ENCODE measurements at places on chromosomes 4 and X. TPM values are rescaled to one million over a fixed set of nuclear protein-coding genes. Genes with fewer than 3 reads are reported as not detected.
A peak's percentile ranks its signal among the peaks of the same experiment; 100 is the strongest.

DNA sequence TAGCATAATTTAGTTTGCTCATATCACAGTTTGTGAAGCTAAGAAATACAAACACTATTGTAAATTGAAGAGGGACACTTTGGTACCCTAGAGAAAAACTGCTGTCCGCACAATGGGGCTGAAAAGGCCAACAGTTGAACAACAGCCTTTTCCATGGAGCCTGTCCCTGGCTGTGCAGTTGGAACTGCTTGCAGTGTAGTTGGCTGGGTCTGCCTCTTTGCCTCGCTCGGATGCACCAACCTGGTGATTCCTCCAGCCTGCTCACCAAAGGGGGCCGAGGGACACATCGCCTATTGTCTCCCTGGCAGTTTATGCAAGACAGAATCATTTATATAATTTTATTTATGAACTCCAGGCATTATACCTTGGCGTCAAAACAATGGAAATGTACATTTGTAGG lies 16.5 kb upstream of the GALNT7 start:
- DNase-seq: no peak

DNA sequence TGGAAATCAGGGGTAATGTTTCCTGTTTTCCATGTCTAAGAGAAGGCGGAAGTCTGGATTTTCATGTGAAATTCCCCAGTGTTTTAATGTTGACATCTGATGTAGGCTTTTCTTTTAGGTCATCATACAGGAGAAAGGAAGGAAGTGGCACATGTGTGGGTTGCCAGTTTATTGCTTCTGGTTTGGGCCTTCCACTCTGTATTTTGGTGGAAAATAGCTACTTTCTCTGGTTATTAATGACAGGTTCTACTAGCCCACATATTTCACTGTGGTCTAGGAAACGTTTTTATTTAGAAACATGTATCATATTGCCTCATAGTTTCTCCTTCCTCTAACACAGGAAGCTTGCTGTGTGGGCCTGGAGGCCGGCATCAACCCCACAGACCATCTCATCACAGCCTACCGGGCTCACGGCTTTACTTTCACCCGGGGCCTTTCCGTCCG lies 7.2 kb downstream of the PDHA1 start:
- DNase-seq: peak; percentile 49

GRCh38 chr4:684623-685327 lies 4.2 kb downstream of the SLC49A3 start:
- DNase-seq: no peak

ADH4 gene
- not detected for total RNA-seq

DNA sequence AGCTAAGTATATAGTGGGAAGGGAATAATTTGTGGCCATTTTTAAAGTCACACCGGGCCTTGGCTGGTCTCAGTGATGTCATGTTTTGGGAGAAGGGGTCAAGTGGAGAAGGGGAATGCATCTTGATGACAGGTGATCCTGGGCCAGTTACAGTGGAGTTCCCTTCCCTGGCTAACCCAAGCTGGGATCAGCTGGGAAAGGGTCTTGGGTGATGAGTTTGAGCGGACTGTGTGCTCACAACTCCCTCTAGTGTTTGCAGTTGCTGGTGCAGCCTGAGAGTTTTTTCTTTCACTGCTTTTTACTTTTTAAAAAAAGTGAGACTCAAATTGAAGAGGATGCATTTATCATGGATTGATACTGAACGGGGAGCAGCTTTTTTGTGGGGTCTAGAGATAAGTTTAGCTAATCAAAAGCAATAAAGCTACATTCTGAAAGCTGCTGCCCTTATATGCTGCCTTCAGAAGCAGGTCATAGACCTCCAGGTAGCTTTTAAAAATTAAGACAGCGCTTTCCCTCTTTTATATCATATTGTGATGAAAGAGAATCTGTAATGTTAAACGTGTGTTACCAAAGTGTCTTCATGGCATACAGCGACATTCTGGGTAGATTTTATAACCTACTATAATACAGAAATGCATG lies 164.7 kb downstream of the DCLK2 start:
- peak; percentile 27 for DNase-seq

RTL3 gene
- total RNA-seq: not detected

FAM241A gene
- 4.5 TPM for total RNA-seq

DCLK2 gene
- not detected for total RNA-seq

- DNase-seq: peak; percentile 4
Observed at GRCh38 chr4:25030277-25031076, at the start of gene LGI2. TSS of gene LGI2 (minus strand) at chr4:25030946. CDS start at chr4:25030693, 253 bp downstream.

All from activated CD8-positive, alpha-beta T cell treated with anti-CD3 and anti-CD28 coated beads for 36 hours (primary cell).